ENCODE measurements at places on chromosomes 3 and 15.

GRCh38 chr3:52364322-52365035, 48.4 kb downstream of the DNAH1 start:
- no peak for DNase-seq

DNA sequence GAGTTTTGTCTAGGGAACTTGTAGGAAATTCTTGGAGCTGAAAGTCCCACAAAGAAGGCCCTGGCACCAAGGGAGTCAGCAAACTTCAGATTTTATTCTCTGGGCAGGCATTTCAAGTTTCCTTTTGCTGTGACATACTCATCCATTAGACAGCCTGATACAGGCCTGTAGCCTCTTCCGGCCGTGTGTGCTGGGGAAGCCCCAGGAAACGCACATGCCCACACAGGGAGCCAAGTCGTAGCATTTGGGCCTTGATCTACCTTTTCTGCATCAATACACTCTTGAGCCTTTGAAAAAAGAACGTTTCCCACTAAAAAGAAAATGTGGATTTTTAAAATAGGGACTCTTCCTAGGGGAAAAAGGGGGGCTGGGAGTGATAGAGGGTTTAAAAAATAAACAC, 15.0 kb downstream of the TIGIT start:
- no peak for DNase-seq

- peak; percentile 34 for DNase-seq
Observed at GRCh38 chr3:142459929-142460328, 12.1 kb upstream of the XRN1 start.

GRCh38 chr15:74497584-74497983, 36.6 kb upstream of the UBL7 start:
- DNase-seq: peak; percentile 46

DNA sequence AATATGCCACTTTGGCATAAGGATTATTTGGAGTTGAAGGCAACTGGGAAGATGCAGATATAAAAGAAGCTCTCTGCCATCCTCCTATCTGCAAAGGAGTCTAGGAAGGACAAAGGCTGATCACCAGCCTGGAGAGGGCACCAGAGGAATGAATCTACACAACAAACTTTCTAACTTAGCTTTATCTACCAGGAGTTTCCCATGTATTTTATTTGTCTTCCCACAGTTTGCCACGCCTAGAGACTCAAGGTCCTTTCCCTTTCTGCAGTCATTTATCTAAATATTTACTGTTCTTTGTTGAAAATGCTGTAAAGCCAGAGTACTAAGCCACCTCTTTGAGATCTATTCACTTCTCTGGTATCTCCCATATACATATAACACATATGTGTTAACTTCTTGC, 32.2 kb downstream of the GPR176 start:
- peak; percentile 74 for DNase-seq

- no peak for DNase-seq
Observed at GRCh38 chr15:47959617-47960413, 161.0 kb upstream of the SLC24A5 start.

GRCh38 chr3:188776447-188776846, 395.3 kb upstream of the TPRG1 start:
- peak; percentile 73 for DNase-seq

DNA sequence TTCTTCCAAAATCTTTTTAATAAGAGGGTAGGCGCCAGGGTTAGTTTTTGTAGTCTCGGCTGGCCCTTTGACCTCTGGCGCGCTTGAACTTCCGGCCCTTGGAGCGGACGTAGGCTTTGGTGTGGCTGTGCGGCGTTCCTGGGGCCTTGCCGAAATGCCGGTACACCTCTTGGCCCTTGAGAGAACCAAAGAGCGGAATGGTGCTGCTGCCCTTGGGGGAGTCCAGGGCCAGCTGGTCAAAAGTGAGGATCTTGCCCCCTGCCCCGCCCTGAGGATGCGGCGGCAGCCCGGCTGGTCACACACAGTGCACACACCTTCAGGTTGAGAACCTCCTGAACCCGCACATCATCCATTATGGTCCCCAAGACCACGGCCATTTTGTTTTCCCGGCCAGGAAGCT, 20.0 kb upstream of the CHRNB4 start:
- no peak for DNase-seq

GRCh38 chr3:36992806-36993325, at the start of gene EPM2AIP1:
TSS of gene EPM2AIP1 (minus strand) at chr3:36993131. CDS start at chr3:36993077, 54 bp downstream.
- DNase-seq: no peak

DNA sequence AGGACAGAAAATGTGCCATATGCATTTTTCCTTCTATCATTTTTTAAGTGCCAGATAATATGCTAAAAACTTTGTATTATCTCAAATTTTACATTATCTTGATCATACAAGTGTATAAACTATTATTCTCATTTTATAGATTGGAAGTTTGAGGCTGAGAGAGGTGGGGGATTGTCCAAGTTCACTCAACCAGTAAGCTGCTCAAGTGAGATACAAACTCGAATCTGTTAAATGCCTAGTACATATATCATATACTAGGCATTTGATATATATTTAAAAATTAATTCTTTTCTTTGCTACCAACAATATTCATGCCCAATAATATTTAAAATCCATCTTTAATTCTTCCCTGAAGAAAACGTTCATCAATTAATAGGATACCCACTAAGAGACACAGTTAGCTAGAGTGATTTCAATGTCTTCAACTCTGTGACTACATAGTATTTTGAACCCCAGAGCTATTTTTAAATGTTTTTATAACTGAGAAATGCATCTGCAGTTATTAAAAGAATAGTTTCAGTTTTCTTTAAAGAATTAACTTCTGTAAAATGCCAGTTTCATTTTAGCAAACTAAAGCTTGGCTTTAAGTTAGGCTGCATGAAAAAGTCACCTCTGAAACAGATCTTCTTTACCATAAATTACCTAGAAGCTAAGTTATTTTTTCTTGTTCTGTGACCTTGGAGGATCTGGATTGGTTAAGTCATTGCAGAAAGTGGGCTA, 40.4 kb downstream of the IQCB1 start:
- DNase-seq: no peak

GRCh38 chr3:9690451-9691450, 12.9 kb upstream of the CPNE9 start:
- DNase-seq: peak; percentile 76

GRCh38 chr3:43399034-43399433, 112.7 kb downstream of the SNRK start:
- no peak for DNase-seq

- no peak for DNase-seq
Observed at GRCh38 chr3:19931180-19931692, 2.8 kb downstream of the EFHB start.

GRCh38 chr15:90701880-90702630, 15.1 kb upstream of the BLM start:
- peak; percentile 31 for DNase-seq

- DNase-seq: no peak
Observed at GRCh38 chr3:10392244-10392643, 71.3 kb upstream of the SEC13 start.

- no peak for DNase-seq
Observed at GRCh38 chr15:95645791-95646338, 684.6 kb upstream of the NR2F2 start.

DNA sequence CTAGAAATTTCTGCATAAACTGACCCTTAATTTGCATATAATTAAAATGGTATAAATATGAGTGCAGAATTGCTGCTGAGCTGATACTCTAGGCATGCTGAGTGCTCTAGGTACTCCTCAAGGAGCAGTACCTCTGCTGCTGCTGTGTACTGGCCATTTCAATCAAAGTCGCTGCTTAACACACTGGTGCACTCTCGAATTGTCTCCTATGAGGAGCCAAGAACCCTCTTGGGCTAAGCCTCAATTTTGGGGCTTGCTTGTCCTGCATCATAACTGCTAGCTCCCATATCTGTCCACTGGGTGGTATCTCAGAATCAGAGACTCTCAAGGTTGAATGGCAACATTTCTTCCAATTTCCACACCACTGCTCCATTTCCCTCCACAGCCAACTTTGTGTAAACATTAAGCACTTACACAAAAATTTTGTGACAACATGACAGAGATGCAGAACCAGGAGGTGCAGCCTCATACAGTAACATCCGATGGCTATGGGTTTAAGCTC, 82.5 kb downstream of the XXYLT1 start:
- DNase-seq: no peak

- peak; percentile 66 for DNase-seq
Observed at GRCh38 chr15:69074001-69074842, 59.7 kb downstream of the NOX5 start.

GRCh38 chr3:157921811-157922210, 184.4 kb downstream of the SHOX2 start:
- DNase-seq: no peak

DNA sequence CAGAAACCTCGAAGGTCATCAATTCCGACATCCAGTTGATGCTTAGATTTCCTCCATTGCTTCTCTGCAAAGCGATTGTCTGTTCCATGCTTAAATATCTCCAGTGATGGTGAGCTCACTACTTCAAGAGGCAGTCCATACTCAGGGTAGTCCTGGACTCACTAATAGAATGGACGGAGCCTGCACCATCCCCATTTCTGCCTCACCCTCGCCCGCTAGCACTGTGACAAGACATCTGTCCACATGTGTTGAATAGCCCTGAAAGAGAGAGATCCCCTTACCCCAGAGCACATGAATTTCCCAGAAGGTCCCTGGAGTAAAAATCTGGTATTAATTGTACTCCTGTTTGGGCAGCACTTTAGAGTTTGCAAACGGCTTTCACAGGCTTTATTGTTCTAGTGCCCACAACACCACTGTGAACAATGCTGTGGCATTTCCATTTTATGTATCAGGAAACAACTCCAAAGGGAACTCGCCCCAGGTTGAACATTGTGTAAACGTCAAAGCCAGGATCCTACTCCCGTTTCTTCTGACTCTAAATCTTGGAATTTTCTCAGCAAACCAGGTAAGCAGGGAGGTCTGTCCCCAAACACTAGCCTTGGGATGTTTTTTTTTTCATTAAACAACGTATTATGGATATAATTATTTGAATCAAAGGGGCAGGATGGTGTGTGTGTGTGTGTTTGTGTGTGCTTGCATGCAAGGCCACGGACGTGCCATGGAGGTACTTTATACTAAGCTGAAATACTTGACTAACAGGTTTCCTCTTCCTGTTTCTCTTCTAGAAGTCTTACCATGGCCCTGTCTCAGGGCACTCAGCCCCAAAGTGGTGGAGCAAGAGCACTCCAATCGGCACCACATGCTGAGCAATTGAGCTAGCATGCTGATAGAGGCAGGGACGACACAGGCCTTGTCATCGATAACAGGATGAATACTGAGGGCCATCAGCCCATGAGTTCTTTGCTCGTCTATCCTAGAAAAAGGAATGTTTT, 198.3 kb downstream of the OPA1 start:
- DNase-seq: no peak

DNA sequence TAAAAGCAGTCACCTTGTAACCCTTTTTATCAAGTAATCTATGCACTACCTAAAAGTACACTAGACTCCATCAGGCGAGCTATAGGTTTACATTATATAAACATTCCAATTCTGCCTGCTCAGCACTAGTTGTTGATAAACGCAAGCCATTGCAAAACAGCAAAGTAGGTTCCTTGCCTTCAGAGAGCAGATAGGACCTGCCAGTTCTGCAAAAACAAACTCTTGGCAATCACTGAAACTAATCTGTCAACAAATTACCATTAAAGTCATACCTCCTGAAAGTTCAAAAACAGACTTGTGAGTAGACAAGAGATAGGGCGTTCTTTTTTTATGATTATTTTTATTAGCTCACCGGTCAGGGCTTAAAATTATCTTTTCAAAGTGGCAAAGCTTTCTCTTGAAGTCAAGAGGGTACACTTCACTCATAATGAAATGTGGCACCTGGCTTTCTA, 392.5 kb downstream of the FOXP1 start:
- DNase-seq: no peak

GRCh38 chr3:31448882-31449243, 83.9 kb upstream of the STT3B start:
- DNase-seq: no peak

GRCh38 chr15:98734466-98735199, 86.3 kb downstream of the IGF1R start:
- DNase-seq: peak; percentile 19

DNA sequence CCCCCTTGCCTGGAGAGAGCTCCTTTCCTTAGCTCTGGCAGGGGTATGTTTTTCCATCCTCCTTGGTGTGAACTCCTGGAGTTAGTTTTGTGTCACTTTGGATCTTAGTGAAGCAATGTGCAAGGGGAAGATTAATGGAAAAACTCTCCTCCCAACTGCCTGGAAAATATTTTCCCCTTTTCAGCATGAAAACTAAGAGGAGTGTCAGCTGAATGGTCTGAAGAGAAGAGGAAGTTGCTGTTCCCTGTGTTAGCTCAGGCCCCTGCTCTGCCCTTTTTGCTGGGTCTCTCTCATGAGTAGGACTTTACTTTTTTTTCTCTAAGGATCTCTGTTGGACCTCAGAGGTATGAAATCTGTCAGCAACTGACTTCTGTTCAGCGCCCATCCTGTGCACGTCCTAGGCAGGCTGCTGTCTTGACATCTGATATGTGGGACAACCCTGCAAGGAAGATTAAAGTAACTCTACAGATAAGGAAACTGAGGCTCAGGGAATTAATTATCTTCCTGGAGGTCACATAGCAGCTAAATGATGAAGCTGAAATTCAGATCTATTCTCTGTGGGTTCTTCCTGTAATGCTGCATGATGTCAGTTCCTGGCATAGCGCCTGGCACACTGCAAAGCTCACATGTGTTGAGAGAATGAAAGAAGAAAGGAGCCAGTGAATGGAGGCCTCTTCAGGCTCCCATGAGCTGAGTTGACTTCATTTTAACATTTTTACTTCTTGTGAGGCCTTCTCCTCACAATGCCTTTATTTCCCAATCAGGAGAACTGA, 109.7 kb upstream of the GALNT15 start:
- DNase-seq: peak; percentile 97

DNA sequence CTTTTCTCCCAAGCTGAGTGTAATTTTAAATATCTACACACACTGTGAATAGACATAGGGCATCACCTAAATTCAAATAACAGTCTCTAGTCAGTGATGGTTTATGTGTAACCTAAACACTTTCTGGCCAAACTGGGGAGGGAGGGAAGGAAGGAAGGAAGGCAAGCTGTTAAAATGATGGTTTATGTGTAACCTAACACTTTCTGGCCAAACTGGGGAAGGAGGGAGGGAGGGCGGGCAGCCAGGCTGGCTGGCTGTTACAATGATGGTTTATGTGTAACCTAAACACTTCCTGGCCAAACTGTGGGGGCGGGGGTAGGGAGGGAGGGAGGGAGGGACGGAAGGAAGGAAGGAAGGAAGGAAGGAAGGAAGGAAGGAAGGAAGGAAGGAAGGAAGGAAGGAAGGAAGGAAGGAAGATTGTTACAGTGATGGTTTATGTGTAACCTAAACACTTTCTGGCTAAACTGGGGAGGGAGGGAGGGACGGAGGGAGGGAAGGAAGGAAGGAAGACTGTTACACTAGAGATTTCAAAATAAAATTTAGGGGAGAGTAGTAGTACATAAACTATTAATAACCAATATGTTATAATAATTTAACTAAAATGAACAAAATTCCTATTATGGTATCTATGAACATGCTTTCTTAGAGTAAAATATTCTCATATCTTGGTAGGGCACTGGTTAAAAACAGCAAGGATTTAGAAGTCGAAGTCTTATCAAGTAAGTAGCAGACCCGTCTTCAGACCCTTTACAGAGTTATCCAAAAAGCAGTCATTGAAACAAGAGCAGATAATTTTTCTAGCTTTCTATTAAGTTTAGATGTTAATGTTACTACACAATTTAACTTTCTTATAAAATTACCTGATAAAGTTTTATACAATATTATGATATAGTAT, 148.1 kb downstream of the LMLN start:
- no peak for DNase-seq
